ENCODE measurements at places on chromosomes 16 and 17.

- DNase-seq: no peak
Observed at GRCh38 chr16:12729448-12729847, 74.2 kb downstream of the CPPED1 start.

DNA sequence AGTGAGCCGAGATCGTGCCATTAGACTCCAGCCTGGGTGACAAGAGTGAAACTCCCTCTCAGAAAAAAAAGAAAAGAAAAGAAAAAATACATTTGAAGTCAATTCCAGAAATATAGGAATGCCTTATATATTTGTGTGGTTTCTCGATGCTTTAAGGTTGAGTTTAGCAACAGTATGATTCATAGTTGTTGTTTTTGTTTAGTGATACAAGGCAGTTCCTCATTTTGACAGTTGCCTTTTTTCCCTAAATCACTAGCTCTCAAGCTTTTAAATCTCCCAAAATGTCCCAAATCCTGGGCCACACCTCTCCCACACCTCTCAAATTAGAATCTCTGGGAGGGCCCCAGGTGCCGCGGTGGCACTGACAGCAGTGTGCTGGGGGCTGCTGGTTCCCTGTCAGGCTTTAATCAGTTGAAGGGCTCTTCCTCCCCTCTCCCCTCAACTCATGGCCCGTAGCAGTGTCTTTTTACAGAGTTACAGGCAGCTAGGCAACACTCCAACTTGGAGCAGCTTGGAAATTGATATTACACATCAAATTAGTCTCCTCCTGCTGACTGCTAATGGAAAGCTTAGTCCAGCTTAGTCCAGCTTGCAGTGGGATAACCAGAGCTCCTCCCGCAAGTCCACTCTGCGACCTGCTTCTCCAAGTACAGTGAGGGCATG is 58.4 kb downstream of the EPN2 start:
- DNase-seq: peak; percentile 42

DNA sequence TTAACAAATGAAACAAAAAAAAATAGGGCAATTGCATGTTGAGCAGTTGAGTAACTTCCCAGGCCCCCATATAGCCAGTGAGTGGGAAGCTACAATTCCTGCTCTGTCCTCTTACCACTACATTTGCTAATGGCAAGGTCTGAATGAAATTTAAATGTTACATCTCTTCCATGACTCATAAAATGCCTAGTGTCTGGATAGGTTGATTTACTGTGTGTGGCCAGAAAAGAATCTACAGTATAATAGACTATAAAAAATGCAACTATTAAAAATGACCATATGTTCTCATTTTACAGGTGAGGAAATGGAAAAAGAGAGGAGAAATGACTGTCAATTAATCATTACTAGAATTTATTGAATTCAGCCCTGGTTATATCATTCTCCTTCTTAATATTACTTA is 1199.3 kb downstream of the CDH11 start:
- no peak for DNase-seq

DNA sequence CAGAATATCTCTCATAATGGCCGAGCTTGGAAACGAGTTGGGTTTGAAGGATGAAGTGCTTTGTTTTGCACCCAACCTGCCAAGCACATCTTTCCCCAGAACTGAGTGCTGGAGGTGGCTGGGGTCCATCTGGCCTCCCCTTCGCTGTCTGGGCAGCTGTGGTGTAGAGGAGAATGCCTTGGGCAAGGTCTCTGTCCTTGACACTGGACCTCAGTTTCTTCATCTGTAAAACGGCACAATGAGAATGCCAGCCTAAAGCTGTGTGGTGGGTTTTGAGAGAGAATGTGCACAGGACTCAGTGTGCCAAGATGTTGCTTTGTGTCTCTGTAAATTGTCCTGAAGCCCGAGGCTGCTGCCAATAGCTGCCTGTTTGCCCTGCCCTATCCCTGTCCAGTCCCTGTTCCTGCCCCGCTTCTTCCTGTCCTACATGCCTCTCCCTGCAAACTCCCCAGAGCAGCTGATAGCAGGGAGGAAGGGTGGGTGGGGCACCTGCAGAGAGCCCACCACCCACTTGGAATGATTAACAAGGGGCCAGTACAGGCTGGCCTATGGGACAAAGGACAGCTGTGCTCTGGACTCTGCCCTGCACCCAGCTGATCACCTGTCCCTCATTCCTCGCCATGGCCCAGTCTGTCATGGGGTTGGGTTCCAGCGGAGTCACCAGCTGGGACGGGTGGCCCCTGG is 15.3 kb downstream of the LASP1 start:
- no peak for DNase-seq

DNA sequence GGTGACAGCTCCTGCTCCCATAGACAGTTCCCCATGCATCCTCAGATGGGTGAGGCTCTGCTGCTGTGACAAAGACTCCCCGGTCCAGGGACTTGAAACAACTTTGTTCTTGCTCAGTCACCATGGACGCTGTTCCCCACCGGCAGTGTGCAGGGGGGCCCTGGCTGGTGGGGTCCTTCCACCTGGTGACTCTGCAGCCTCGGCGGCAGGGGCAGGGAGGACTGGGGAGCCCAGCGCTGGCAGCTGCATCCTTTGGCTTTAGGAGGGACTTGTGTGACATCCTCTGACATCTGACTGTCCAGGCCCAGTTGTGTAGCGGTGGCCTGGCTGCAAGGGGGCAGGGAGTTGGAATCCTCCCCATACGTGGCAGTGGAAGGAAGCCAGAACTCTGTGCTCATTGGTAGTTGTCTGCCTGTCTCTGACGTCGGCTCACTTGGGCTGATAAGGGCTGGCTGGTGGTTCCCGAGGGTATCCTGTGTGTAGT is 107.3 kb downstream of the CMIP start:
- DNase-seq: no peak

DNA sequence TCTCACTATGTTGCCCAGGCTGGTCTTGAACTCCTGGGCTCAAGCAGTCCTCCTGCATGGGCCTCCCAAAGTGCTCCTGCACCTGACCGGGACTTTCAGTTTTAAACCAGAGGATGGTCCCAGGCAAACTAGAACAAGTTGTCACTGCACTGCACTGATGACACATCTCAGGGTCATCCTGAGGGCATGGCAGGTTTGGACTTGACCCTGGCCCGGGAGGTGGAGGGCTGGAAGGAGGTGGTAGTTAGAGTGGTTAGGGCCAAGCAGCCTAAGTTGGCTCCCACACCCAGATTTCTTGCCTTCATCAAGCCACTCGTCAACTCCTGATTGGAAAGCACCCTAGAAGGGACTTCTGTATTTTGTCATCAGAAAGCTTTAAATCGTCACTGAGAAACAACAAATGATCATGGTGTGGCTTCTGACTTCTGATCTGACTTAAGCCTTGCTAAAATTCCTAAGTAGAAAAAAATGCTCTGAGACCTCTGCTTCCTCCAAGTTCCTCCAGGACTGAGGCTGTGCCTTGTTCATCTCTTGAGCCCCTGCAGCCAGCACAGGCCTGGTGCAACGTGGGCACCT is 43.5 kb downstream of the EMP2 start:
- DNase-seq: no peak

DNA sequence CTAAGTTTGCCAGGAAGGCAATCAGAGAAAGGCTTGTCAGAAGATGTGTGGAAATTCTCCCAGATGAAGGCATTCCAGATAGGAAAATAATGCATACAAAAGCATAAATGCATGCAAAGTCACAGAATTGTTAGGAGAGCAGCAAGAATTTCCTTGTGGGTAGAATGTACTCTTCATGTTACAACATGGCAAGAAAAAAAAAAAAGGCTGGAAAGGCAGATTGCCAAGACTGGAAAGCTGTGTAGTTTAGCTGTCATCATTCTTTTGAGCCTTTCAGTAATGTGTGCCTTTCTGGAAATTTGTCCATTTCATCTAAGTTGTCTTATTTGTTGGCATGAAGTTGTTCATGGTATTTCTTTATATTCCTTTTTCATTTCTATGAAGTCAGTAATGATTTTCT is 71.0 kb upstream of the EFCAB3 start:
- DNase-seq: no peak

- no peak for DNase-seq
Observed at GRCh38 chr17:4476017-4476416, 22.7 kb upstream of the SPNS2 start.

DNA sequence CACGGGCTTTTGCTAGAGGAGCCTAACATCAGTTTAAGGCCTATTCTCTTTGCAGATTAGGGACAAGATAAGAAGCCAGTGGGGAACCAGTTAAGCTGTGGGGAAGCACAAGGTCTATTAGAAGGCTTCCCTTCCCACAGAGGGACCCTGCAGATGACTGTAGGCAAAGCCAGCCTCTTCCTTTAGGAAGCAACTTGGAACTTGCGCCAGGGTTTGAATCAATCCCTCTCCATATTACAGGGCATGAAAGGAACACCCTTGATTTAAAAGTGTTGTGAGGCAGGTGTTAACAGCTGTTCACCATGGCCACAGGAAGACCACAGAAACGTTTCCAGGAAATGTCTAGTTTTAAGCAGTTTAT is 77.3 kb downstream of the RPTOR start:
- no peak for DNase-seq

Data from hindlimb muscle (tissue), 1 donor.